ENCODE measurements at places on chromosomes 12 and 14. TPM values are rescaled to one million over a fixed set of nuclear protein-coding genes. Genes with fewer than 3 reads are reported as not detected.

LHX5 gene
- total RNA-seq: 0.19 TPM

ATG14 gene
- 5.7 TPM for total RNA-seq

AQP2 gene
- total RNA-seq: not detected

RTL1 gene
- total RNA-seq: not detected

TAS2R20 gene
- total RNA-seq: 2.1 TPM

C12orf54 gene
- not detected for total RNA-seq

TIMM9 gene
- 93.5 TPM for total RNA-seq

BDKRB1 gene
- not detected for total RNA-seq

- no peak for DNase-seq
These were observed 57.6 kb upstream of the RD3L start for GRCh38 chr14:103999795-104000440.

DNA sequence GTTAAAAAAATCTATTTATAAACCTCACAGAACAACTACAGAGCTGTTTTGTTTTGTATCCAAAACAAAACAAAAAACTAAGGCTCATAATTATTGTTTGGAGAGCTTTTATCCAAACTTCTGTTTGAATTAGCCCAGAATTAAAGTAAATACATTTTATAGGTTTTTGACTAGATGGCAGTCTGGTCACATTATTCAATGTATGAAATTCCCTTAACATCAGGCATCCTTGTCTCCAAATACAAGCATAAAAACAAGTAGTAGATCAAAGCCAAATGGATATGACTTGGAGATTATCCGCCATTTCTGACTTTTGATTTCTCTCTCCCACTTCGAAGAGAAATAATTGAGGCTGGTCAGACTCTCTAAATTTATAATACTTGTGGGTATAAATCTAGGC, 63.5 kb downstream of the SLC38A1 start:
- no peak for DNase-seq

- DNase-seq: no peak
These were observed 87.6 kb downstream of the PPP2R5C start for GRCh38 chr14:101849125-101849524.

- no peak for DNase-seq
These were observed 79.3 kb downstream of the TESC start for GRCh38 chr12:117019866-117020265.

DNA sequence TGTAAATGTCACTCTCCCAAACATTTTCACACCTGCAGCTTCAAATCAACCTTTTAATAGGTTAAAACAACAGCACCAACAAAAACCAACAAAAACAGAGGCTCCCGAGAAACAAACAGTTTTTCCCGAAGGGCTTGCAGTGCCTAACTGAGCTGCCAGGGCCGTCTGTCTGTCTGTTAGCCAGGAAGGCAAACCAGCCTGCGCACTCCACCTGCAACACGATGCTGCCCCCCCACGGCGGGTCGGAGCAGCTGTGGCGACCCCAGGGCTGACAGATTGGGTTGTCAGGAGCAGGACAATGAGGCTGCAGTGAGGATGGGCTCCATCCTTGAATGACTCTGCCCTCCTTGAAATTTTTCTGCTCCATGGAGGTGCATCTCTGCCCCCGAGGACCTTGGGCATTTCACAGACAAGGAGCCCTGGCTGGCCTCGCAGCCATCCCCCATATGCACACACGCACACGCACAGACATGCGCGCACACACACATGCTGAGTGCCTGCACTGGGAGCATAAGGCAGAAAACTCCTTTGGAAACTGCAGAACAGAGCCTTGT, 2.6 kb downstream of the RTL1 start:
- peak; percentile 21 for DNase-seq

DNA sequence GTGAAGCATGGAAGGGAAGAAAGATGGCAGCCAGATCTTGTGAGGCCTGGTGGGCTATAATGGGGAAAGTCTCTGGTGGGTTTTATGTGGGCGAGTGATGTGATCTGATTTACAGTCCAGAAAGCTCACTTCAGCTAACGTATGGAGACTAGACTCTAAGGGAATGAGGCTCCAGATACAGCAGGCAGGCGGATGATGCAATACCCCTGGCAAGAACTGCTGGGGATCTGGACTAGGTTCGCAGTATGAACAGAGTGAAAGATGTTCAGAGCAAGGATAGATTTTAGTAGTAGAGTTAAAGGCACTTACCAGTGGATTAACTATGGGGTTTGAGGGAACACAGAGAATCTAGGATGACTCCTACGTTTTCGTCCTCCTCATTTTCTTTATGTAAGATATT, 253.1 kb downstream of the ANO2 start:
- no peak for DNase-seq

GRCh38 chr12:39441963-39442830, 723 bp downstream of the KIF21A start:
- DNase-seq: peak; percentile 65

- no peak for DNase-seq
These were observed 321.4 kb upstream of the SEL1L start for GRCh38 chr14:81855007-81855406.

DNA sequence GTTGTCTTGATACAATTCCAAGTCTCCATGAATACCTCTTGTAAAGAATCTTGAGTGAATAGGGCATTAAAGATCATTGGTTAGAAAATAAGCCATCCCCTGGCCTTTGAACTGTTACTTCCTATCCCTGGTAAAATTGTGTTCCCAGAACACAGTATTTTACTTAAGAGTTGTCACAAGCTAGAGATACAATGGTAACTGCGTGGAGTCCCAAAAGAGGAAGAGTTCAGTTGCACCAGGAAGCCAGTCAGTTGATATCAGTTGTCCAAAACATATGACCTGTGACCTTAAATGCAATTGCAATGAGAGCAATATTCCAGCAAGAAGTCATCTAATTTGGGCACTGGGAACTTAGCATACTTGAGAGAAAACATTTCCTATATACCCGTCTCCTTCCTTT, 117.3 kb downstream of the NEDD1 start:
- no peak for DNase-seq

DNA sequence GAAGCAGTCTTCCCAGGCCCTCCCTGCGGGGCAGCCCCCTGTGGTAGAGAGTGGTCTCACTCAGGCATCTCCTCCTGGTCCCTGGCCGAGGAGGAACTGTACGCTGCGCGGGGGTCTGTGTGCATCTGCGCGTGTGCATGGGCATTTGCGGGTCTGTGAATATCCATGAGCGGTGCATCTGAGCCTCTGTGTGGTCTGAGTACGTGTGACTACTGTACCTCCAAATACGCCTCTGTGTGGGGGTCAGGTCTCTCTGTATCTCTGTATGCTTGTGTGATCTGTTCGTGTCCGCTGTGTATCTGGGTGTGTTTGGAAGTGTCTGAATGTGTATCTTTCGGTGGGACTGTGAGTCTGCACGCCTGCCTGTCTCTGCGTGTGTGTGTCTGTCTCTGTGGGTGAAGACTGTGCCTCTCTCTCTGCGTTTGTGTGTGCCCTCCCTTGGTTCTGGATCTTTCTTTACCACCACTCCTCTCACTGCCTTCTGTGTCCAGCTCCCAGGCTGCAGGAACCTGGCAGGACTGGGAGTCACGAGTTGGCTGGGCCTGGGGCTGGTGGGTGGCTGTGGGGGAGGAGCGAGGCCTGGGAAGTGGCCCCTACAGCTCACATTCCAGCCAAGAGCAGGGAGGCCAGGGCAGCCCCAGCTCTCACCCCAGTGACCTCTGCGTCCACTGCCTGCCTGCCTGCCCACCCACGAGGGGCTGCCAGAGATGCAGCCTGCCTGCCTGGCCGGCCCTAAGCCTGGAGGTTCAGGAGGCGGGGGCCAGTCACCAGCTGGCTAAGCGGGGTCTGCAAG, 1.1 kb upstream of the PGF start:
- DNase-seq: no peak

DNA sequence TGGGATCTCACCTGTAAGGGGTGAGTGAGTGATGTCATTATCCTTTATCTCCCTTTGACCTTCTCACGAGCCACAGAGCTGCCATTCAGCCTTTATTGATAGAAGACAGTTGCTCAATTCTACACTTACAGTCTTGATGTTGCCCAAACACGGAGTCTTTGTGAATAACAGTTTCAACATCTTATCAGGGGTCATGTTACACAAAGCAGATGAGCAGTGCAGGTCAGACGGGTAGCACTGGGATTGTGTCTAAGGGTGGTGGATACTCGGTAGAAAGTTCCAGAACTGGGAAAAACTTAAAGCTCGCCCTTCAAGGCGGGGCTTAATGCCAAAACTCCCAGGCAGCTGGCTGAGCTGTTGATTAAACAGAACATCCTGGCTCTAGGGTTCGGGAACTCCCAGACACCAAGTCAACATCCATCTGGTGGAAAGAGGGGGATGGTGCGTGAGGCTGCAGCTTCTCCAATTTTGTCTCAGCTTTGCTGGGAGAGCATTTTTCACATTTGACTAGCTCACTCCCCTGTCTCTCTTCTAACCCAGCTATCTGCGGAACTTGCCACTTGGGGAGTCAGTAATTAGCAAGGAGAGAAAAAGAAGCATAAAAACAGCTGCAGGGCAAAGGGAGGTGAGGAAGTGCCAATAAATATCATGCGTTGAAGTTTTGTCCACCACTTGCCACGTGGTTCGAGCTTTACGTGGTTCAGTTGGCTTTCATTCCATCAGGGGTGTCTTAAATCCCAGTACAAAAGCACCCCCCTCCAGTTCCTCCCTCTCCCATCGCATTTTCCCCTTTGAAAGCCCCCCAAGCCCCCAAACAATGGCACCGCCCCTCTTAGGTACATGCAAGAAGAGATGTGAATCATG, 31.0 kb downstream of the FOXN4 start:
- no peak for DNase-seq

DNA sequence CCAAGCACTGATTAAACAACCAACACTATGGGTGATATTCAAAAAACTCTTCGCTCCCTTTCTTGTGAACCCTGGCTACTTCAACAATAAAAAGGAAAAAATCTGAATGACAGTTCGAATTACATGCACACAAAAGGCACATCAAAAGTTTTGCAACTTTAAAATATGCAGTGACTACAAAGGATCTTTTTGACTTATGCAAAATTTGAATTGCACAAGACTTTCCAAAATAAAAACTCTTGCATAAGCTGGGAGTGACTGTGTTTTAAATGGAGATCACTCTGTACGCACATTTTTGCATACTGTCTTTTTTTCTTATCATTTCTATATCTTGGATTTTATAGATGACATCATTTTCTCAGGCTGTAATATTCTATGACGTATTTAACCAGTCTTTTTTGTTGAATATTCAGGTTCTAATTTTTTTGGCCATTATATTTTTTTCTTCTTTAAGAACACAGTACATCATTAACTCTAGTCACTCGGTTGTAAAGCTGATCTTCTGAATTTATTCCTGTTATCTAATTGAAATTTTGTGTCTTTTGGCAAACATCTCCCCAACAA, 667.6 kb upstream of the TBX3 start:
- no peak for DNase-seq

GRCh38 chr14:90784621-90785270, 31.5 kb downstream of the TTC7B start:
- DNase-seq: no peak

DNA sequence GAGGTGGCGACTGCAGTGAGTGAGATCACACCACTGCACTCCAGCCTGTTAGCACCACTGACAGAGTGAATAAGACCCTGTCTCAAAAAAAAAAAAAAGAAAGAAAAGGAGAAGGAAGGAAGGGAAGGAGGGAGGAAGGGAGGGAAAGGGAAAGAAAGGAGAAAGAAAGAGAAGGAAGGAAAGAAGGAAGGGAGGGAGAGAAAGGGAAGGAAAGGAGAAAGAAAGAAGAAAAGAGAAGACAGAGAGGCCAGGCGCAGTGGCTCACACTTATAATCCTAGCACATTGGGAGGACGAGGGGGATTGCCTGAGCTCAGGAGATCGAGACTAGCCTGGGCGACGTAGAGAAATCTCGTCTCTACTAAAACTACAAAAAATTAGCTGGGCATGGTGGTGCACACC, 13.2 kb downstream of the DCAF5 start:
- no peak for DNase-seq
